CD4-positive, alpha-beta memory T cell (primary cell): ENCODE measurements at places on chromosomes 2 and 18. TPM values are rescaled to one million over a fixed set of nuclear protein-coding genes. Genes with fewer than 3 reads are reported as not detected.
A peak's percentile ranks its signal among the peaks of the same experiment; 100 is the strongest.

The HTR2B gene
- not detected for total RNA-seq

- no peak for DNase-seq
Observed at GRCh38 chr2:96181529-96181928, 27.1 kb downstream of the STARD7 start.

DNA sequence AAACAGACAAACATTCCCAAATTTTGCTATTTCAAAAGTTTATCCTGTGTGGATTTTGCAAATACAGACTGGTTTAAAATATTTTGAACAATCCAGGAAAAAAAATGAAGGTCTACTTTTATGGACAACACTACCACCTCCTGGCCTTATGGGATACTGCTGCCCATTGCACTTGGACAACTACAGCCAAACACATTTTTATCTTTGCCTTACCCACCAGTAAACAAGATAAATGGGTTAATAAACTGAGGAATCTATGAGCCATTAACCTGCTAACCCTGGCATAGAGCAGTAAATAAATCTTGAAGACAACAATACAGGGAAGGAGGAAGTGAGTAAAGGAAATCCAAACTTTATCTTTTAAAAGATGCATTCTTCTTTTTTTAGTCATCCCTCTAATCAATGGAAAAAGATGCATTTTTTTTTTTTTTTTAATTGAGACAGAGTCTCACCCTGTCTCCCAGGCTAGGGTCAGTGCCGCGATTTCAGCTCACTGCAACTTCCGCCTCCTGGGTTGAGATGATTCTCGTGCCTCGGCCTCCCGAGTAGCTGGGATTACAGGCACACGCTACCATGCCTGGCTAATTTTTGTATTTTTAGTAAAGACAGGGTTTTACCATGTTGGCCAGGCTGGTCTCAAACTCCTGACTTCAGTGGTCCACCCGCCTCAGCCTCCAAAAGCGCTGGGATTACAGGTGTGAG is 2.1 kb upstream of the SPIRE1 start:
- peak; percentile 44 for DNase-seq

- no peak for DNase-seq
Observed at GRCh38 chr2:240187989-240188590, 47.6 kb upstream of the OTOS start.
